ENCODE measurements at places on chromosomes 2 and 18. TPM values are rescaled to one million over a fixed set of nuclear protein-coding genes. Genes with fewer than 3 reads are reported as not detected.

Gene AMER3
- total RNA-seq, result not detected

DNA sequence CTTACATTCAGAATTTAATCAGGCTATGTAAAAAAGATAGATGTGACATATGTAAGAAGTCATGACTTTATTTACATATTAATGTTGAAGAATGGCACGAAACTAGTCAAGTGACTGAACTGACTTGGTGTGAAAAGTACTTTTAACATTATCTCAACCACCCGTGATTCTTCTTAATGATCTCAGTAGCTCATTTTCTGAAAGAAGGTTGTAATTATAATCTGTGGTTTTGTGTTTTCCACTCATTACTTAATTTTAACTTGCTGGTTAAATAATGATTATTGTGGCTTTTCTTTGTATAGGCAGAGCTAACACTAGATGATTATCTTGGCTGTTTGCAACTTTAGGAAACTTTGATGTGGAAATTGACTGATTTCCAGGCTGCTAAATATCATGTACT lies 18.5 kb downstream of the KCNJ13 start:
- no peaks in the 10 kb centered on the region for H3K27me3 ChIP-seq
- no peaks in the 10 kb centered on the region for H3K4me1 ChIP-seq
- no peak for DNase-seq
- no peak overlapping the region for H3K4me3 ChIP-seq

DNA sequence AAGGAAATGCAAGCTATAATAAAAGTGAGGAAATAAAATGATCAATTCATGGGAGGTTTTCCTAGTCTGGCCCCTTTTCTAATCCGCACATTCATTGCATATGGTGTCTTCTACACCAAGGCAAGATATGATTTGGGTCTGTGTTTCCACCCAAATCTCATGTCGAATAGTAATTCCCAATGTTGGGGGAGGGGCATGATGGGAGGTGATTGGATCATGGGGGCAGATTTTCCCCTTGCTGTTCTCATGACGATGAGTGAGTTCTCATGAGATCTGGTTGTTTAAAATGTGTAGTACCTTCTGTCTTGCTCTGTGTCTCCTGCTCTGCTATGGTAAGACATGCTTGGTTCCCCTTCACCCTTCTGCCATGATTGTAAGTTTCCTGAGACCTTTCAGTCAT lies 315.4 kb downstream of the CYRIA start:
- no peak overlapping the region for H3K27ac ChIP-seq
- no peaks in the 10 kb centered on the region for H3K27me3 ChIP-seq
- no peak overlapping the region for H3K4me3 ChIP-seq

GRCh38 chr18:6414118-6414722 lies 491 bp downstream of the L3MBTL4 start:
- H3K27ac ChIP-seq, result peak overlapping the region; percentile 95
- no peaks in the 10 kb centered on the region for H3K27me3 ChIP-seq
- peak overlapping the region; percentile 68 for H3K4me3 ChIP-seq
- H3K4me1 ChIP-seq, result no peaks in the 10 kb centered on the region
- DNase-seq, result peak; percentile 63

DNA sequence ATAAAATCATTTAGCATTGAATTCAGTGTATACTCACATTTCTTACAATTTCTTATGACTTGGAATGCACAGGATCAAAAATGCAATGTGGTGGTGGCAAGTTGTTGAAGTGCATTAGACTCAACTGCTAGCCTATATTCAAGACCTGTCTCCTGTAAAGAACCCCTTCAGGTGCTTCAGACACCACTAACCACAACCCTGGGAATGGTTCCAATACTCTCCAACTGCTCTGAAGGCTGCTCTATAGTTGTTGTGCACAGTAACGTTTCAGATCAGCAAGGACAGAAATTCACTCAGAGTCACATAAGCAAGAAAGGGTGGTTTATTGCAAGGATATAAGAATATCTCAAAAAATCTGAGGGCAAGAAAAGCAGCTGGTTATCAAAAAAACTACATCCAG lies 6.5 kb downstream of the GKN1 start:
- no peaks in the 10 kb centered on the region for H3K36me3 ChIP-seq
- H3K27me3 ChIP-seq, result no peaks in the 10 kb centered on the region
- H3K4me1 ChIP-seq, result no peaks in the 10 kb centered on the region
- no peak overlapping the region for H3K4me3 ChIP-seq
- H3K27ac ChIP-seq, result no peak overlapping the region
- no peak for DNase-seq
